GM19239 (cell line): ENCODE measurements at places on chromosomes 13 and 19.

DNA sequence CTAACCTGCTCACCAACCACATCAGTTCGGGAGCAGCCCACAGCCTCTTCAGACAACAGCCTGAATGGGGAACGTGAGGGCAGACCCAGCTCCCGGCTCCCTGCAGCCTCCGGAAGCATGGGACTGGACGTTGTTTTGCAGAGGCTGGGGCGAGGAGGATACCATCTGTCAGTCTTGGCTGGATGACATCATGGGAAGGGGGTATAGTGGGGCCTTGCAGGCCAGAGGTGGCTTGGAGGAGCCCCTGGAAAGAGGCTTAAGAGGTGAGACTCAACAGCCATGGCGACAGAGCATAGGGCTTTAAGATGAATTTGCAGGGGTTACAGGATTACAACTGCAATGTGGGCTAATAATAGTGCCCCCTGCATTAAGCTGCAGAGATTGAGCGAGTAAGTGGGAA, 1.5 kb downstream of the FXYD3 start:
- DNase-seq, result no peak

DNA sequence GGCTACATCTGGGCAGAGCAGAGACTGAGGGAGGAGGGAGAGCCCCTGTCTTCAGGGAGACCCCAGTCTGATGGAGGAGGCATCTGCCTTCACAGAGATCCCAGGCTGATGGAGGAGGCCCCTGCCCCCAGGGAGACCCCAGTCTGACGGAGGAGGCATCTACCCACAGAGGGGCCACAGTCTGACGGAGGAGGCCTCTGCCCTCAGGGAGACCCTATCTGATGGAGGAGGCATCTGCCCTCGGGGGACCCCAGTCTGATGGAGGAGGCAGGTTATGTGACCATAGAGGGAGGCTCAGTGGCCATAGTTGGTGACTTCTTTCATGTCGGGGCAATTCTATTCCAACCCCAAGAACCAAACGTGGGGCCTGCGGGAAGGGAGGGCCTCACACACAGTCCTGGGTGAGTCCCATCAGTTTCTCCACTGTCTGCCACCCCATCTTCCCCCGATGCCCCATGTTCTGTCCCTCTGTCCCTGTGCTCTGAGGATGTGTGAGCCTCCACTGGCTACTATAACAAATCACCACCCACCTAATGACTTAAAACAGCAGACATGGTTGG, 14.3 kb downstream of the MISP start:
- DNase-seq, result no peak

- no peak for DNase-seq
Observed at GRCh38 chr13:32555613-32556012, 17.0 kb upstream of the N4BP2L2 start.

GRCh38 chr19:10752237-10752912, 34.5 kb downstream of the DNM2 start:
- no peak for DNase-seq

DNA sequence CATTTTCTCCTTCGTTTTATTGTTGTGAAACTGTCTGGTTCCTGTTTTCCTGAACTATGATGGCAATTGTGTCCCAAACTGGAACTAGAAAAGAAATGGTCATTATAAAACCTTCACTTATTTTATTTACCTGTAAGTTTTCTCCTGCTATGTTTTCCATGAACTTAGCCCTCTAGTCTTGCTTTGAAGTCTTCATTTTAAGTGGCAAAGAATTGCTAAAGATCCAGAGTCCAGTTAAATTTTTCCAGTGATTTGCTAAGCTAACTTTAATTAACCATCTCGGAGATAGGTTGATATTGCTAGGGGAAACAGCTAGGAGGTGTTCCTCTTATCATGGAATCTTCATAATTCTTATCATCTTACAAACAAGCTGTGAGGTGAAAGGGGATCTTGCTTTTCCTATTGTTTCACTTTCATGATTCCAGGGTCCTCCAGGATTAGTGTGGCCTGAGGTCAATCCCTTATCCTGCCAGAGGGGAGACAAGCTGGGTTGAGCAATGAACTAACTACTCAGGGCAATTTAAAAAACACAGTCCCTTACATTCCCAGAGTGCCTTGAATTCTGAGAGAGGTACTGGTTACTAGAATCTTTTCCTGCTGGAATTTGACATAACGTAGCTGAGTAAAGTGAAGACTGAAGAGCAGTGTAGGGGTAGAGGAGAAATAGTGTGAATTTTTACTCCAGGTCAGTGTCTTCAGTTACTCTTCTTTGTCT, 112.5 kb downstream of the ESD start:
- no peak for DNase-seq

DNA sequence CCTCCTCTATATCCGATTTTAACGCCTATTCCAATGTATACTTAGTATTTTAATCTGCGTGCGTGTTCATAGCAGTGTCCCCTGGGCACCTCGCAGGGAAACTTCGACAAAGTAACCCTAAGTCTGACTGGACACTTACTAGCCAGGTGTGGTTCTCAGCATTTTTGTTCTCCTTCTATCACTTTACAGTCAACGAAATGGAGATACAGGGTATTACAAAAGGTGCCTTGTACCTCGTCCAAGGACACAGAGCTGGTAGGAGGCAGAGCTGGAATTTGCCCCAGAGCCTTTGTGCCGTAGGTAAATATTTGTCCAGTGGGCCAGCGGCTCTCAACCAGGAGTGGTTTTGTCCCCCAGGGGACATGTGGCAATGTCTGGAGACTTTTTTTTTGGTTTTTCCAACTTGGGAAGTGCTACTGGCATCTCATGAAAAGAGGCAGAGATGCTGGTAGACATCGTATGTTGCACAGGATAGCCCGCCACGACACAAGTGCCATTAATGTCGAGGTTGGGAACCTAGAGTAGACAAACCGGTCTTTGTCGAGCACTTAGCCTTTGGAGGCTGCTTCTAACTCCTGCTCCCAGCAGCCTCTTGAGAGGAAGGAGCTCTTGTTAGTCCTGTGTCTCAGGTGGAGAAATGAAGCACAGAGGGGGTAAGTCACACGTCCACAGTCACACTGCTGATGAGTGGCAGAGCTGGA, 1.1 kb downstream of the ZNF444 start:
- no peak for DNase-seq

- DNase-seq, result no peak
Observed at GRCh38 chr19:15576526-15577156, 38.4 kb upstream of the CYP4F8 start.

DNA sequence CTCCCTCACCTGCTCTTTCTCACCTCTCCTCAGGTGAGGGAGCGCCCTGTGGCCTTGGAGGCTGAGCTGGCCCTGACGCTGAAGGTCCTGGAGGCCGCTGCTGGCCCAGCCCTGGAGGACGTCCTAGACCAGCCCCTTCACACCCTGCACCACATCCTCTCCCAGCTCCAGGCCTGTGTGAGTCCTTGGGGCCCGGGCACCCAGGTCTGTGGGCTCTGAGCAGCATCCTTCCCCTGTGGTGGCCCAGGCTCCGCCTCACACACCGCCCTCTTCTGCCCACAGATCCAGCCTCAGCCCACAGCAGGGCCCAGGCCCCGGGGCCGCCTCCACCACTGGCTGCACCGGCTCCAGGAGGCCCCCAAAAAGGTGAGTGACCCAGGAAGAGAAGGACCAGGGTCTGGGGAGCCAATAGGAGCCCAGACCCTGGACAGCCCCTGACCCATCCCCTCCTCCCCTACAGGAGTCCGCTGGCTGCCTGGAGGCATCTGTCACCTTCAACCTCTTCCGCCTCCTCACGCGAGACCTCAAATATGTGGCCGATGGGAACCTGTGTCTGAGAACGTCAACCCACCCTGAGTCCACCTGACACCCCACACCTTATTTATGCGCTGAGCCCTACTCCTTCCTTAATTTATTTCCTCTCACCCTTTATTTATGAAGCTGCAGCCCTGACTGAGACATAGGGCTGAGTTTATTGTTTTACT, 1.9 kb downstream of the IFNL1 start:
- no peak for DNase-seq

DNA sequence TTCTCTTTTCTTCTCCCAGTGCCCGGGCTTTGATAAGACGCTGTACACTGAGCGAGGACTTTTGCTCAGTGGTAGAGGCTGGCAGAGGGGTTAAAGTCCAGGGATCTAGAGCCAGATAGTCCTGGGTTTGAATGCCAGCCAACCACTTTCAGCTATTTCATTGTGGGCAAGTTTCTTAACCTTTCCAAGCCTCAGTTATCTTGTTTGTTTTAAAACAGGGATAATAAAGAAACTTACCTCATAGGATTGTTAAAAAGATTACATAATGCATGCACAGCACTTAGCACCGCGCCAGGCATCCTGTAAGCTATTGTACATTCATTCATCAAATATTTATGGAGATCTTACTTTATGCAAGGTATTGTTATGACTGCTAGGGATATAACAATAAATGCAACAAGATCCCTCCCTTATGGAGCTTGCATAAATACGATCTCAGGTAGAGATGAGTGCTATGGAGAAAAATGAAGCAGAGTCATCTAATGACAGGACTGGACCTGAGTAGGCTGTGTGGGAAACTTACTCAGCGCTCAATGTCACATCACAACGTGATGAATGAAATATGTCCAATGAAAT, 70.8 kb downstream of the LNX2 start:
- no peak for DNase-seq

GRCh38 chr13:39196965-39197646, 158.8 kb downstream of the NHLRC3 start:
- no peak for DNase-seq

- DNase-seq, result no peak
Observed at GRCh38 chr19:45102481-45102880, 9.5 kb downstream of the PPP1R37 start.
